ENCODE measurements at places on chromosomes 11 and 22. TPM values are rescaled to one million over a fixed set of nuclear protein-coding genes. Genes with fewer than 3 reads are reported as not detected.

The NXPE2 gene
- not detected for total RNA-seq

The LRRC55 gene
- total RNA-seq = not detected

The WT1 gene
- 5.3 TPM for total RNA-seq

The SOX10 gene
- total RNA-seq = not detected

The P2RX6 gene
- 0.84 TPM for total RNA-seq
